K562 (cell line): ENCODE measurements at places on chromosomes 12 and 14.

DNA sequence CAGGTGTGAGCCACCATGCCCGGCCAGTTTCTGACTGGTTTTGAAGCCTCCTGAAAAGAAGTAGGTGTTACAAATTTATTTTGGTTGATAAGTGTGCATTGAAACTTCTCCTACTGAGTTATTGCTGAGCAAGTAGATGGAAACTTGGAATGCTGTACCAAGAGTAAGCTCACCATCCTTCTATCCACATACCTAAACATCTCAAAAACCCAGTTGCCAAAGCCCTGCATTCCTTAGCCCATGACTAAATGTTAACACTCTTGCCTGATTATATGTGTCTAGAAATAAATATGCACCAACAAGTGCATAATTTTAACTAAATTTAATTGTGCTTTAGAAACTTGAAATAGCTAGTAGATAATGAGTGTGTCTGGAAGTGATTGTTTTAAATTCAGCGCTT lies 357.8 kb downstream of the DUSP6 start:
- no peak for DNase-seq

- no peak for DNase-seq
These were observed 754 bp downstream of the ZNF605 start for GRCh38 chr12:132955094-132956010.

DNA sequence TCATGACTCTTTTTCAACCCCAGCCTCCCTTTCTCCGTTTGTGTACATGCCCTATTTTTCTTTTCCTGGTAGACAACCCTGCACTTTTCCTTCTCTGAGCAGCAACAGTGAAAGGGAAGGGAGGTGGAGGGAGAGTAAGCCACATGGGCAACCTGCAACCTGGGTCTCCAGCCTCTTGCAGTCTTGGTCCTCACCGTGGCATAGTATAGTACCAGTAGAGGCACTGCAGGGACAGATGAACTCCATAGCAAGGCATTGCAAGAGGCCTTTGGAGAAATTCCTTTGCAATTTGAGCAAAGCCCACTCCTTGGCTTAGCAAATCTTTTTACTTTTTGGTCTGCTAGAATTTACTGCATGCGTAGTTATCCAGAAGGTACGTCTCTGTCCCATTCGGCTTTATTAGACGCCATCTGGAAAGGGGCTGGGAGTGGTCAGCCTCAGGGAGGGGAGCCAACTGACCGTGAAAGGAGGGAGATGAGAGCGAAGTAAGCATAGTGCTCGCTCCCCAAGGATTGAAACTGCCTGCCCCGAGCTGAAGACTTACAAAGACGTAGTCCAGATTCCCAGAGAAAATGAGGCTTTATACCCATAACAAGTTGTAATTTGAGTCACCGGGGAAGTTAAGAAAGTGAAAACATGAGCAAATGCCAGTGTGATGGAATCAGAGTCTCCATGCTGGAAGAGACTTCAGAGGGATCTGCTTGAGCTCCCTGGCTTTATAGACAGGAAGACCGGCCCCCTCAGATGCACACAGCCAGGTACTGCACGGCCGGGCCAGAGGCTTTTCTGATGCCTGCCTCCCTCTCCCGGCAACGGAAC lies 332.0 kb downstream of the CACNA1C start:
- DNase-seq: no peak

DNA sequence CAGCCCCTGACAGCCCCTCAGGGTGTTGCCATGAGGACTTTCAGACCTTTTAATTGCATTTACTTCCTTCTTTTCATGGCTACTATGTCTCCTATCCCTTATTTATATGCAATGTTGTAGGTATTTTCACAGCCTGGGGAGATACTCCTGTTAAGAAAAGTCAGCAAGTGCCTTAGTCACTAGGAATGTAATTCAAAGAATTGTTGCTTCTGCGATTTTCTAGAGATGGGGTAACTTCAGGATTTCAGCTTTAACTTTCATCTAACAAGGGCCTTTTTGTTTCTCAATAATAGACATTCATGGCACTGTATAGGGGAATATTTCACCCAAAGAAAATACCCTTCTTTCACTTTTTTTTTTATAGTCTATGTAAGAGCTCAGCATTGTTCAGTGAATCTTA lies 533.3 kb upstream of the MIS18BP1 start:
- DNase-seq: no peak

GRCh38 chr12:89665556-89665955 lies 43.1 kb downstream of the ATP2B1 start:
- no peak for DNase-seq

DNA sequence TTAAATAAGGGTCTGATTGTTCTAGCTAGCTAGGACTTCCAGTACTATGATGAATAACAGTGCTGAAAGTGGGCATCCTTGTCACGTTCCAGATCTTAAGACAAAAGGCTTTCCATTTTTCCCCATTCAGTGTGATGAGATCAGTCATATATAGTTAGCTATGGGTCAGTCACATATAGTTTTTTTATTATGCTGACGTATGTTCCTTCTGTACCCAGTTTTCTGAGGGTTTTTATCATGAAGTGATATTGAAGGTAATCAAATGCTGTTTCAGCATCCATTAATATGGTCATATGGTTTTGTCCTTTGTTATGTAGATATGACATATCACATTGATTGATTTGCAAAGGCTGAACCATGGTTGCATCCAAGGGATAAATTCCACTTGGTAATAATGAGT lies 800.1 kb upstream of the FBXO33 start:
- DNase-seq: no peak

GRCh38 chr14:94306047-94306978 lies 13.2 kb upstream of the SERPINA10 start:
- DNase-seq: no peak

GRCh38 chr14:106210650-106211049 lies 684.3 kb downstream of the TMEM121 start:
- DNase-seq: peak; percentile 30

DNA sequence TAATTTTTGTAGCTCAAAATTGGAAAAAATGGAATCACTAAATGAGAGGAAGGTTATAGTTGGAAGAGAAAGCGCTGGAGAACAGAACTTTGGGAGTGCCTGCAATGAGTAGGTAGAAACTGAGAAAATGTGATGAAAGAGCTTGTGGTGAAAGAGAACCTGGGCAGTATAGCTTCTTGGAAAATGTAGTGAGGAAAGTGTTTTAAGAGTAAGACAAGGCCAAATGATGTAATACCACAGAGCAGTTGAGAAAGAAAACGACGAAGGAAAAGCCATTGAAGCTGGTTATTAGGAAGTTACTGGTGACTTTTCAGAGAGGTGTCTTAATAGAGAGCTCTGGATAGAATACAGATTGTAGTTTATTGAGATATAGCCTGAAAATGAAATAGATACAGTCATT lies 255.3 kb downstream of the AEBP2 start:
- no peak for DNase-seq

GRCh38 chr12:65646127-65646643 lies 178.1 kb upstream of the HMGA2 start:
- DNase-seq: no peak

GRCh38 chr12:88496891-88497371 lies 83.3 kb downstream of the KITLG start:
- DNase-seq: no peak

GRCh38 chr14:22976620-22977433 lies 5.5 kb downstream of the AJUBA start:
- DNase-seq: peak; percentile 43

DNA sequence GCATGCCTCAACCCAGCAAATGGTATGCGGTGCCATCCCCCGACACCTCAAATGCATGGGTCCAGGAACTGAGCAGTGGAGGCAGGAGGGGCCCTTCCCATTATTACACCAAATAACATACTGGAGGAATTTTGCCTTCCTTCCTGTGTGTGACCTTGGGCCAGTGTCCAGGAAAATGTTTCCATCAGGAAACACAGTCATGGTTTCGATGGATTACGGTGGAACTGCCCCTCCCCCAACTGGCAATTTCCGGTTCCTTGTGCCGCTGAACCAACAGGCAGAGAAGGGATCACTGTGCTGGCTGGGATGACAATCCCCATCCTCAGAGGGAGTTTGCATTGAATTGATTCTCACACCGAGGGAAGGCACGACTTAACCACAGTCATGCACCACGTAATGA lies 9.1 kb upstream of the CDC42BPB start:
- no peak for DNase-seq

GRCh38 chr12:2856051-2856450 lies 788 bp downstream of the TEX52 start:
- DNase-seq: no peak

DNA sequence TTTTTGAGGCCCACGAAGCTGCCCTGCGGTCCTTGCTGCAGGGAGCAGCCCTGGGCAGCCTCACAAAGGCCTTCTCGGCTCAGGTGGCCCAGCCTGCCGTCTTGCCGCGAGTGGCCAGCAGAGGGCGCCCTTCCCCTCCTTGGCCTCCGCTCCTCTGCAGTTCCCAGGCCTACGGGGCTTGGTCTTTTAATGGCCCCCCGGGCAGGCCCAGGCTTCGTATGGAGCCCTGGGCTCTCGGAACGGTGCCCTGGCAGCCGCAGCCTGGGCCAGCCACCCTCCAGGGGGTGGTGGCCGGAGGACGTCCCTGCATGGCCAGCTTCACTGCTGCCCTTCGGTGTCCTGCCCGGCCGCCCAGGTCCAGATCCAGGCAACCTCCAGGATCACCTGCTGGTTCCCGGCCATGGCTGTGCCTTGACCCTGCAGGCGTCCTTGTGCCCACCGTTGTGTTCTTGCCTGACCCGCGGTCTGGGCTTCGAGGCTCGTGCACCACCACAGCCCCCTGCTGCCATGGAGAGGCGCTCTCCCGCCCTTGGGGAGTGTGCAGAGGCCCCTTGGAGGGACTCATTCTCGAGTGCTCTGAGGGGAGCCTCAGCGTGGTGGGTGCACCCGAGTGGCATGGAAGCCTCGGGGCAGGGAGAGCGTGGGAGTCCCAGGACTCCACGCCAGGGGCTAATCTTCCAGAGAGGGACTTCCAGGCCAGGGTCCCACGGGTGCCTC lies 9.4 kb downstream of the ASPG start:
- DNase-seq: peak; percentile 71

GRCh38 chr12:92365333-92365732 lies 219.7 kb upstream of the BTG1 start:
- no peak for DNase-seq

DNA sequence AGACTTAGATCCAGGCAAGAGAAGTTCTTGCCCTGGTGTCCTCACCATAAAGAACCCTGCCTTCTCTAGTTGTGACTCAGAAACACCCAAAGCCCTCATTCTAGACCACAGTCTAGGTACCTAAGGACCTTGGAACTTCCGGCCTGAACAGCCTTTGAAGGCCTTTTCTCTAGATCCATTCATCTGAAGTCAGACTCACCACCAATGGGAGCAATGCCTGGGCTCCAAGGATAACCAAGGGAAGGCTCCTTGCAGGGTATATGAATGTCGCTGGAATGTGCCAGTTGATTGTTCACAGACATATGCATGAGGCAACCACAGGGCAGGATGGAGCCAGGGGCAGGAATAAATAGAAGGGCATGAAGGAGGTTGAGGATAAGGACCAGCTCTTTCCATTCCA lies 86.3 kb downstream of the PLCZ1 start:
- no peak for DNase-seq

DNA sequence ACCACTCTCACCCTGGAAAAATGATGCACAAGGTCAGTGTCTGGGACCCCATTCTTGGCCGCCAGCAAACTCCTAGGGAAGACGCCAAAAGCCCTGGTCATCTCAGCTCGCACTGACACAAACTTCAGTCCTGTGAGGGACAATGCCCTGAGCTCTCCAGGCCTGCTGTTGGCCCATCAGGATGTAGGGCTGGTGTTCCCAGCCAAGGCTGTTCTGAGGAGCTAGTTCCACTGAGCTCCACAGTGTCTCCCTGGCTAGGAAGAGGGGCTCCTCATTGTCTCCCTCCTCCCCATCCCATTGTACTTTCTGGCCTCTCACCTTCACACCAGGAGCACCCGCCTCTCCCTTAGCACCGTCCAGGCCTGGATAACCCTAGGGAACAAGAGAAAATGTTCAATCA lies 10.8 kb downstream of the COL2A1 start:
- DNase-seq: no peak

GRCh38 chr12:82757059-82757458 lies 70.4 kb downstream of the TMTC2 start:
- no peak for DNase-seq

DNA sequence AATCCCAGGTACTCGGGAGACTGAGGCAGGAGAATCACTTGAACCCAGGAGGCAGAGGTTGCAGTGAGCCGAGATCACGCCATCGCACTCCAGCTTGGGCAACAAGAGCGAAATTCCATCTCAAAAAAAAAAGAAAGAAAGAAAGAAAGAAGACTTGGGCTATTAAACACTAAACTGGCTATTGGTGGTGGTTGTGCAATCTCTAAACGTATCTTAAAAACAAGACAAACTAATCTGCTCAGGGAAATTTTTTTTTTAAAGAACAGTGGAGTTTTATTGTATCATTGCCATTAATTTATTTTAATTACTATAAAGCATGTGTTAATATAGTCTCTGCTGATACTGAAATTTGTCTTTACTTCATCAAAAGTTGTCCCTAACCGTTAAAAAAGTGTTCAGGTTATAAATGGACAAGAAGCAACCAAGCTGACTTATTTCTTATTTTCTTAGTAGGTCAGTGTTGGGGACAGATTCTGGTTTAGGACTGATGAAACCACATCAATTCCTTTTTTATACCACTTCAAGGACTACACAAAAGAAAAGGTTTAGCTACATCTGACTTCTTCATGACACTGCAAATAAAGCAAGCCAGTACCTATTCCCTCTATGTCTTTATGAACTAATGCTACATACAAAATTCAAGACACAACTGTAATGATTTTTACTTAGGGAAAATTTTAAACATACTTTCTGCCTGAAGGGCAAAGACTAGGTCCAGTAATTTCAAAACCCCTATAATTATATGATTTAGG lies 68.7 kb upstream of the KRAS start:
- DNase-seq: no peak
